Activated CD4-positive, alpha-beta memory T cell treated with anti-CD3 and anti-CD28 coated beads for 36 hours (primary cell): ENCODE measurements at places on chromosomes 12 and 14. TPM values are rescaled to one million over a fixed set of nuclear protein-coding genes. Genes with fewer than 3 reads are reported as not detected.

The HCAR3 gene
- 0.10 TPM for total RNA-seq

The SLC6A13 gene
- total RNA-seq, result 0.39 TPM

The METTL3 gene
- 64.1 TPM for total RNA-seq

The GZMB gene
- 2,258 TPM for total RNA-seq

The RTL1 gene
- total RNA-seq, result not detected

The FAM186B gene
- not detected for total RNA-seq

The NFE2 gene
- not detected for total RNA-seq

The POTEG gene
- not detected for total RNA-seq

The GALNT8 gene
- 1.3 TPM for total RNA-seq

The DIO2 gene
- not detected for total RNA-seq
